AML-193 (cell line): ENCODE measurements at places on chromosomes 7 and 10.

DNA sequence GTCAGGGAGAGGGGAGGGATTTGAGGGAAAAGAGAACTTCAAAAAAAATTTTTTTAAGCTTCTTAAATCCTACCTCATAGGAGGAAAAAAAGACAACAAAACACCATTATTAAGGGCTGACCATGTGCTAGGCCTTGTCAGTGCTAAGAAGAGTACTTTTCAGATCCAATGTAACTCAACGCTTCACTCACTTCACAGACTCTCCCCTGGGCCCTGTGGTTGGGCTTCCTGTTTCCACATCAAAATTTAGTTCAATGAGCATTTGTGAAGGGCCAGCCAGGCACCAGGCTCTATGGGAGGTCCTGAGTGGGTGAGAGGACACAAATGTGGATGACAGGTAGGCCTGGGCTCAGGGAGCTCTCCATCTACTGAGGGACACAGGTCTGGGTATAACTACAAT is 249.8 kb downstream of the PTEN start:
- DNase-seq = peak; percentile 55

- DNase-seq = no peak
Observed at GRCh38 chr10:31149835-31150512, 118.3 kb upstream of the ZNF438 start.

DNA sequence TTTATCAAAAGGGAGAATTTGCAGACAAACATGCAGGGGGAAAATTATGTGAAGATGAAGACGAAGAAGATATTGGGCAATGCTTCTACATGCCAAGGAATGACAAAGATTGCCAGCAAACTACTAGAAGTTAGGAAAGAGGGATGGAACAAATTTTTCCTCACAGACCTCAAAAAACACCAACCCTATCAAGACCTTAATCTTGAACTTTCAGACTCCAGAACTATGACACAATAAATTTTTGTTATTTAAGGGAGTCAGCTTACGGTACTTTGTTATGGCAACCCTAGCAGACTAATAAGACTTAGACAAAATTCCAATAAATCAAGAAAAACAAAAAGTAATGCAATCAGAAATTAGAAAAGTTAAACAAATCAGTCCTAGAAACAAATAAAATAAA is 280.0 kb upstream of the GNAI1 start:
- DNase-seq = no peak

DNA sequence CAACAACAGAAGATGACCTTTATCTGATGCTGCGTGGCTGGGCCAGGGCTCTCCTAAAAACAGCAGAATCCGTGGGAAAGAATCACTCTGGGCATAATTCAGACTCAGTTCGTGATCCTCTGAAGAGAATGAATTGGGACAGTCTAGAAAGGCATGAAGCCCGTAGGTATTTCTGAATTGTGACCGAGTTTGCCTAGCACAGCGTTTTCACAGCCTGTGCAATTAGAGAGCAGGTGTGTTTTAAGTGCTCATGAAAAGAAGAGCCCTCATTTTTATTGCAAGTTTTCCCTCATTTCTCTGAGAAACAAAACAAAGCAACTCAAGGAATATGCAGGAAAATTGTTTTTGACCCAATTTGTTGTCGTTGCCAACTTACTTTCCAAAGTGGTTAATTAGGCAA is 366.2 kb downstream of the WDR11 start:
- no peak for DNase-seq

- peak; percentile 58 for DNase-seq
Observed at GRCh38 chr10:45058580-45058979, 57.9 kb downstream of the ZNF22 start.

GRCh38 chr7:47601119-47601880 is 19.4 kb upstream of the TNS3 start:
- no peak for DNase-seq

DNA sequence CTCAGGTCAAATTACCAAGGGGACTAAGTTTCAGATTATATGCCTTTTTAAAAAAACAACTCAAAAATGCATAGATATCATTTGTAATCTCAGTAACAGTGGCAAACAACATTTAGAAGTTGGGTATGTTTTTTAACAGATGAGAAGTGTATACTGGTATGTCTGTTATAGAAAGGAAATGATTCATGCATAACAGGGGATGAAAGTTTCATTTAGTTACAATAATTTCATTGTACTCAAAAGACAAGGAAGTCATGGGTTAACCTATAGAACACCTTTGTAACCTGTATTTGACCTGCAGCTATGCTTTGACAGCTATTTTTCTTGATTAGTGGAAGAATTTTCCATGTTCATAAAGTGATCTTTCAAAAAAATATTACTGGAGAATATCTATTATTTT is 35.4 kb upstream of the FAM133B start:
- DNase-seq = no peak

GRCh38 chr7:24970676-24971075 is 9.3 kb downstream of the OSBPL3 start:
- no peak for DNase-seq

DNA sequence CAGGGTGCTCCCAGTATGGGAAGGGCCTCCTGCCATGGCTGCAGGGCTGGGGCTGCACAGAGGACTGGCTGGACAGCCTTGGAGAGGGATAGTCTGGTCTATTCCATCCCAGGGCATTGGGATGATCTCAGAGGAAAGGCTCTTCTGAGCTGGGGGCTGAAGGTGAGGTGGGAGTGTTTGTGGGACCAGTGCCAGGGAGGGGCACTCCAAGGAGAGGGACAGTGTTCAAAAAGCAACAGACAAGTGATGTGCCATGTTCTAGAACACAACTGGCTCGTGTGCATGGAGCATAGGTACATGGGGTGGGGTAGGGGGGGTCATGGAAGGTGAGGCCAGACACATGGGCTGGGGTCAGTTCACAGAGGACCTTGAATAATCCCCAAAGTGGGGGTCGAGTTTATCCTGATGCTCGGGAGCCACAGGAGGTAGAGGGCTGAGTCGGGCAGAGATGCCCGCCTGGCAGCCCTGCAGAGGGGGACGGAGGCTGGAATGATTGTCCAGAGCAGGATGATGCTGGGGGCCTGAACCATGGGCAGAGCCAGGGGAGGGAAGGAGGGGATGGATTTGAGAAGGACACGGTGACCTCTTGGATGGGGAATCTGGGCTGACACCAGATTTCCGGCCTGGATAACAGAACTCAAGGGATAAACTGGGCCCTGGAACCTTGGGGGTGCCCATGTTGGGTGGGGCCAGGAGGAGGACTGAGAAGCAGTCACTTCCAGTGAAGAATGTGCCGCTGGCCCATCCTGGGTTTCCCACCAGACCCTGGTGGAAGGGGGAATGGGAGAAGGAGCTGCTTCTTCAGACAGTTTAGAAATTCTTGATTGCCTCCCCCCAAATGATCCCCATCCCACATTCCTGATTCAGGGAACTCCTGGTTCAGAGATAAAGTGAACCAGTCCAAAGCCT is 50.4 kb downstream of the NEURL1 start:
- DNase-seq = no peak

- DNase-seq = no peak
Observed at GRCh38 chr10:101282947-101283346, 53.7 kb upstream of the LBX1 start.

DNA sequence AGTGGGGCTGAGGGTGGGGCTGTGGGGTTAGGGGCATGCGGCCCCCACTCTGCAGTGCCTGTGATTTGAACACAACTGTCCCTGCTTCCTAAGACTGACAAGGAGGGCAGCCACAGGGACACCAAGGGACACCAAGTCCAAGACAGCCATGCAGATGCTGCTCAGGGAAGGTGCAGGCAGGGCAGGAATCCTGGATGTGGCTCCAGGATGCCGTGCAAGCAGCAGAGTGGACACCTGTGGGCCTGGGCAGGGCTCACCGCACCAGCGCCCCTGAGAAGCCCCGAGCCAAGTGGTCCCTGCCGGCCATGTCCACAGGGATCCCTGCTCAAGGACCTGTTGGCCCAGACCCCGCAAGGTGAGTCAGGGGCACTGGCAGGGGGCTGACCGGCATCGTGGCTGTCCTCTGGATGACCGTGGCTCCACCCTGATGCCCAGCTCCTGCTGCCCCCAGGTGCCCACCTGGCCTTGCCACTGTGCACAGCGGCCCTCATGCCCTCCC is 58.5 kb downstream of the STK32C start:
- DNase-seq = no peak

- no peak for DNase-seq
Observed at GRCh38 chr7:1230411-1231213, 2.1 kb upstream of the UNCX start.

DNA sequence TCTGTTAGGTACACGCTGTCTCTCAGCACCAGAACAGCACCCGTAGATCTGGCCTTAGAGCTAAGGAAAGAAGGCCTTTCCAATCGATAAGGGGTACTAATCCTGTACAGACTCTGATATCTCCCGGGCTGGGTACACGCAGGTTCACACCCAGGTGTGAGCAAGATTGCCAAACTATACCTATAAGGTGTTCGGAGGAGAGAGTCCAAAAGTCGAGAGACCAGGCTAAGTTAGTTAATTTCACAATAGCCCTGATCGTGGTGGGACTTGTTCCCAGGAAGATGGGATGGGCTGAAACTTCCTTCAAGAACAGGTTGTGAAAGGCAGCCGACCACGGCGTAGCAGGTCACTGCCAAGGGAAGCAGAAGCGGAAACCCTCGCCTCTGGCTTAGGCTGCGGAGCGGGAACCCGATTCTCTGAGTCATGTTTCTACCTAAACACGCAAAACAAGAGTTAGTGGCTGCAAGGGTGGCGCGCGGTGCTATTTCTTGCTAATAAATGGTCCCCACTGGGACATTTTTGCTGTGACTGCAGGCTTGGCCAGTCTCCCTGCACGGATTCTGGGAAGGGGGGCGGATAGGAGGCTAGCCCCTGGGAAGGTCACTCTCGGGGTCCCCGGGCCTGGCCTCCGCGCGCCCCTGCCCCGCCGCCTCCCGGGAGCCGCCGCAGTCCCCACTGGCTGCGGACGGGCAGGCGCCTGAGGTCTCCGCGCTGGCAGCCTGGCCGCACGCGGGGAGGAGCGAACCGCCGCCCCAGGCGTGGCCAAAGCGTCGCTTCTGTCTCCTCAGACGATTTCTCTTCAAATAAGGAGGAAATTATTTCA is 75.4 kb upstream of the PDSS1 start:
- no peak for DNase-seq

DNA sequence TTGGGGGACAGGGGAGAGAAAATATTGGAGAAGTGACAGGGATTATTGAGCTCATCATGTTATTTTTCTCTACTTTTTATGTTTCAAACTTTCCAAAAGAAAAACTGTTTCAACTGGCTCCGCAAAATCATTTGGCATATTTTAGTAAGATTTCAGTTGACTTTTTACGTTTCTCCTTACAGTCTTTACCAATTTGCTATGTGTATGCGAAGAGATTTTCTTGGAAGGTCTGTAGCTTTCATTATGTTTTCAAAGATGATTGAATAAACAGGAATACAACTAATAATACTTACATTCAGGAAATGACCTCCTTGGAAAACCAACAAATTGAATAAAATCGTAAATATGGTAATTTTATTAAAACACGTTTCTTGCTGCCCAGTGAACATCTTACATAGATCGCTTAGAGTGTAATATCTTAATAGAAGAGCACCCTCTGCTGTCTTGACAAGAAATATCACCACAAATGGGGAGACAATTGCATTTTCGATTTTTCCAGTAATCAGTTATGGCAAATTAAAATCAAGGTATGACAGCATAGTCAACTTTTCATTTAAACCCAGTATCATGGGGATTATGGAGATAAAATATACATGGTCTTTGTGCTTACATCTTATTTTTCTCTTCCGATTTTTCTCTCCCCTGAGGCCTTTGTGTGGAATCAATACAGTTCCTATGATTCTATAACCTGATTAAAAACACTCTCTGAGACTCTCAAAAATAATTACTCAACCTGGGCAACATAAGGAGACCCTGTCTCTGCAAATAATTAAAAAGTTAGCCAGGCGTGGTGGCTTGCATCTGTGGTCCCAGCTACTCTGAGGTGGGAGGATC is 43.1 kb downstream of the MBL2 start:
- DNase-seq = peak; percentile 3

DNA sequence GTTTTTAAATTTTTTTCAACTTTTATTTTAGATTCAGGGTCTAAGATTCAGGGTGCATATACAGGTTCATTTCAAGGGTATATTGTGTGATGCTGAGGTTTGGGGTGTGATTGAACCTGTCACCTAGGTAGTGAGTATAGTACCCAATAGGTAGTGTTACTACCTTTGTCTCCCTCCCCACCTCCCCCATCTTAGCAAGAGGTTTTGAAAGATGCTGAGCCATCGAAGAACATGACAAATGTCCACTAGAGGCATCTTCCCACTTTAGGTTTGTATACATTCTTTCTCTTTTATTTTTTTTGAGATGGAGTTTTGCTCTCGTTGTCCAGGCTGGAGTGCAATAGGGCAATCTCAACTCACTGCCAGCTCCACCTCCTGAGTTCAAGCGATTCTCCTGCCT is 880 bp upstream of the MGAM2 start:
- DNase-seq = no peak

GRCh38 chr7:132113536-132114371 is 462.5 kb downstream of the PLXNA4 start:
- no peak for DNase-seq

DNA sequence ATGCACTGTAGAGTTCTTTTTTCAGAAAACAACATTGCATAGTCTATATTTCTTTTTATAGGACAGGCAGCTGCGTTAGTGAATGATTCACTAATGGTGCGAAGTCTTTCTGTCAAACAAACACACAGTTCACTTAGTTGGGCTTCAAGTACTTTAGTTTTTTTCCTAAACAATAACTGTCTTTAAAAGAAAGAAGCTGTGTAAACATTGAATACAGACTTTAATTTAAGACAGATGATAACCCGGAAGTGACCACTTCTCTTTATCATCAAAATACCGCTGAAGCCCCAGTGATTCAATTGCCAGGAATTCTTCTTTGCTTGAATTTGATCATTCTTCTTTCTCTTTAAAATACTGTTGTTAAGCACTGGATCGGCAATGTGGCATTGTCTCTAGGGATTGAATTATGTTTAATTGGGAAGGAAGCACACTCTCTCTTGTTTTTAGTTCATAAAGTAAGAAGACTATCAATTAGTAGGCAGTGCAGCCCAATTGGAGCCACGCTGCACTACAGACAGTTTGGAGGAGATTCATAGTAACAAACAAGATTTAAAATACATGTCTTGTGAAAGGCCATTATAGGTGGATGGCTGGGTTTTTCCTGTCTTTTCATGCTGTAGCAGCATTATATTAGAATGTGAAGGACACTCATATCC is 30.4 kb downstream of the CNTNAP2 start:
- DNase-seq = no peak

- no peak for DNase-seq
Observed at GRCh38 chr7:101618207-101618839, 10.8 kb downstream of the MYL10 start.

DNA sequence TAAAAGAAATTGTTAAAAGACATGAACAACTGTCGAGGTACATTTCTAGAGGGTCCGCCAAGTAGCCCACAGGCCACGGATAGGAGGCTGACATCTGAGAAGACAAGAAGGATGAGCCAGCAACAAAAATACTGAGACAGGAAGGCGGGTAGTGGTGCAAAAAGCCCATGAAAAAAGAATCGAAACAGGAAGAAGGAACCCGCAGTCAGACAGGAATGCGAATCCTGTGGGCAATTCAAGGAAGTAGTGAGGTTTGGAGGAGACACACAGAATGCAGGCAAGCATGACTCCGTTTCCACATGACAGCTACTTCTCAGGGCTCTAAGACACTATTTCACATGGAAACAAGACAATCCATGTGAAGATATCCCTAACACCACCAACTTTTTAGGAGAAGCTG is 125.2 kb downstream of the DOCK4 start:
- peak; percentile 64 for DNase-seq

- DNase-seq = no peak
Observed at GRCh38 chr7:155942226-155942950, 130.1 kb upstream of the SHH start.

GRCh38 chr10:28520346-28520745 is 12.6 kb upstream of the WAC start:
- DNase-seq = no peak
